ENCODE measurements at places on chromosomes 1 and 21.

- no peak for DNase-seq
Measured at GRCh38 chr1:172268237-172268636, 152.2 kb upstream of the C1orf105 start.

DNA sequence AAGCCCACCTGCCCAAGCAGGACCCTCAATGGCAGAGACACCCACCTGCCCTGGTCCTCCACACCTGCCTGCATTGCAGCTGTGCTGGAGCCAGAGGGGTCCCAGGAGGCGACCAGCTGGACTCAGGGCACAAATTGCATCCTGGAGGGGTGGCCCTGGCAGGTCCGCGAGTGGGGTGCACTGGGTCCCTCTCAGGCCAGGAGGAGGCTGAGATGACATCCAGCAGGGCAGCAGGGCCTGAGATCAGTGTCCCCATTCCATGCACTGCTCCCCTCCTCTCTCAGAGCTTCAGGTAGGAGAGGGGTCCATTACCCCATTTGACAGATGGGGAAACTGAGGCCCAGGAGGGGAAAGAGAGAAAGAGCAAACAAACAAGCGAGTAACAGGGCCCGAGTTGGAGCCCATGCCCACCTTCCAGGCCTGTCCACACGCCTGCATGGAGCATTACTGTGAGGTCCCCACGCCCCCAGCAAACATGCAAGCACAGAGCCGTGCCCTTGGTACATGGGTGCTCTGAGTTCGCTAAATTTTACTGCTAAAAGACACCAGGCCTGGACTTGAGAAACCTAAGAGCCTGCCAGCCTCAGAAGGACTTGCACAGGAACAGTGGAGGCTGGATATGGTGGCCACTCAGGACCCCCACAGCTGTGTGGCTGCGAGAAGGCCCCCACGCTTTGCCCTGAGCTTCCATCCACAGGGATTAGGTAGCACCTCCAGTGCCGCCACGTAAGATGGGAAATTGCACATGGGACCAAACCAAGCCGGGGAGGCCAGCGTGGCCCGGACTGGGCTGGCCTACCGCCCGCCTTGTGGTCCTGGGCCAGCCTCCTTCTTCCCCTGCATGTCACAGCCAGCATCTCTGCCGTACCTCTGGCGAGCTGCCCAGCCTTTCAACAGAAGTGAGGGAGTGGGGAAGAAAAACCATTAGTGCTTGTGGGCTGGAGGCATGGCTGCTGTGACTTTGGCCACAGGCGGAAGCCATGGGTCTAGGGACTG, 7.4 kb downstream of the WNT3A start:
- no peak for DNase-seq

GRCh38 chr1:32759997-32760623, 57.0 kb downstream of the YARS1 start:
- DNase-seq, result no peak

DNA sequence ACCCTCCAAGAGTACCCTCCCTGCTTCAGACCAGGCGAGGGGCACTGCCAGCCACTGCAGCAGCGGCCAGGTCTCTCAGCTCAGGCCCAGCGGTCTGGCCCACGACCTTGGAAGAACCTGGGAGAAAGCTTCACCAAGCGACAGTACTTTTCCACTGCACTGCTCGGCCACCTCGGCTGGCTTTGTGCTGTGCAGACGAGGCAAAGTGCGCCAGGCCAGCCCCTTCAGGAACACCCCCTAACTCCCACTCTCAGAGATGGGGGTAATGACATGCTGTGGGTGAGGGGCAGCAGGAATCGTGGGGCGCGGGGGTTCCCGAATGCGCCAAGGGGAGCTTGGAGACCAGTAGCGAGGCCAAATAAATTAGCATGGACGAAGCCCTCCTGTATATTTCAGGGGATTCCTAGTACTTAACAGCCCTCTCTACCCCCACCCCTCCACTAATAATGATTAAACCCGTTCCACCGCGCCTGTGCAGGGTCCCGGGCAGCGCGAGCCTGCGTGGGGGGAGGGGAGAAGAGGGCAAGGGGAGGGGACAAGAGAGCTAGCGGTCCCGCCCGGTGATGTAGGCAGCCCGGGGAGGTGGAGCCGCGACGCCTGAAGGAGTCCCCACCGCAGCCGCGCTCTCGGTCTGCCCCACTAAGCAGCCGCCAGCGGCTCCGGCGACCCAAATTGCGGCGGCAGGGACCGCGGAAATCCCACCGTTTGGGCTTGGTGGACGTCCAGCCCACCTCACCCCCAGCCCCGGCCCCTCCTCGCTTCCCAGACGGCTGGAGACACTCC, at the start of gene FAM43B:
TSS of gene FAM43B (plus strand) at position 629 of the 783 bp plus-strand sequence. CDS start 401 bp downstream, outside the sequence.
- no peak for DNase-seq

- DNase-seq, result no peak
Measured at GRCh38 chr1:199161319-199161680, 522.5 kb downstream of the PTPRC start.

GRCh38 chr1:168613038-168613451, 36.6 kb downstream of the XCL1 start:
- DNase-seq, result no peak

DNA sequence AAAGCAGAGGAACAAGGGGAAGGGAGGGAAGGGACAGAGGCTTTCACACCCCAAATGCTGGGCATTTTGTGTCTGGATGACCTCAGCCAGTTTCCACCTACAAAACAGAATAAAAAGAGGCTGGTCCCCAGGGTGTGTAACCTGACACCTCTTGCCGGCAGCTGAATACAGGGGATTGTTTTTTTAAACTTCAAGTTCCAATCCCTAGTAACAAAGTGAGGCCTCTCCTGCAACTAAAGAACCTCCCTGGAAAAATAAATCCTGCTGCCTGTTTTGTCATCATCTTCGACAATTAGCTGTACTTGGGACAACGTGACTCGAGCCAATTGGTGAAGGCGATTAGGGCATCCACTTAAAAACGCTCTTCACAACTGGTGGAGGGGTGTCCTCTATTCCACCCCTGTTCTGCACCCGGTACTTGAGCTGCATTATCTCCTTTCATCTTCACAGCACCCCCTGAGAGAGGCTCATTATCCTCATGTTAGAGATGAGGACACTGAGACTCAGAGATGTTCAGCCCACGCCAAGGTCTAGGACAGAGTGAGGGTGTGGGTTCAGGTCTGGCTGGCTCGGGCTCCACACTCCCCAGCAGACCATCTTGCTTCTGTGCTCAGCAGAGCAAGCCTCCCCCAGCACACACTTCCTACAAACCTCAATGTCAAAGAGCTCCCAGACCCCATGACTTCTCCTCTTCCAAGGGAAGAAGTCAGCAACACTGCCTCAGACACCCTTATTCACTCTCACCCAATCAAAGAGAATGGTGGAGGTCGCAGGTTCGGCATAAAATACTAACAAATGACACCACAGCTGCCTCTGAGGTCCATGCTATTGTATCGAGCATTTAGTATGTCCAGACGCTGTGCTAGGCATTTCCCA, 15.2 kb downstream of the ITPKB start:
- DNase-seq, result no peak

GRCh38 chr1:223421676-223422075, 28.5 kb downstream of the CCDC185 start:
- no peak for DNase-seq

DNA sequence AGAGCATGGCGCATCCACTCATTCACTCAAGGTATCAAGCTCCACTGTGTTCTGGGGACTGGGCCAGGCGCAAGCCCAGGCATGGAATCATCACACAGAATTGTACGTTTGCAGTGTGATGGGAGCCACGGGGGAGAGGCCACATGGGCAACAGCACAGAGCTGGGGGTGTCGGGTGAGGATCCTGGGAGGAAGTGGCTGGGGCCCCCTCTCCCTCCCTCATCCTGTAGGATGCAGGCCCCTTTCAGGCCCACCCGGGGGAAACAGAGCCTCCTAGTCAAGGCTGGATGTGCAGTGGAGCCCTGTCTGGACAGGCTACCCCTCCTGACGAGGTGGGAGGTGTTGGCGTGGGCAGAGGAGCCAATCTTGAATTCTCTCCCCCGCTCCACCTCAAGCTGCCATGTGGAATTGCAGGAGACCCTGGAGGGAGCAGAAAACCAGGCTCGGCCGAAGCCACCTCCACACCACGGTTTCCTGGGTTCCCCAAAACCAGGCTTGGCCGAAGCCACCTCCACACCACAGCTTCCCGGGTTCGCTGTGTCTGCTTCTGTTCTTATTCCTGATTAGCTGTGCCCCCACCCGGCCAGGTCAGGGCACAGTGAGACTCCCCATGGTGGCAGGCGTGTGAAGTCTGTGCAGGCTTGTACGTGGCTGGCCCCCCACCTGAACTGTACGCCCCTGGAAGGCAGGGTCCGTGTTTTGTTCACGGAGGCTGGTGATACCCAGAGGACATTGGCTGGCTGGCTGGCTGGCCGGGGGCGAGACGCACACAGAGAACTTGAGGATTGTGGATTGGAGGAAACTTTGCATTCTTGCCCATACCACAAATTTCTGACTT, 4.2 kb upstream of the C1orf174 start:
- no peak for DNase-seq

GRCh38 chr1:201902198-201902597, 13.5 kb downstream of the SHISA4 start:
- DNase-seq, result no peak

DNA sequence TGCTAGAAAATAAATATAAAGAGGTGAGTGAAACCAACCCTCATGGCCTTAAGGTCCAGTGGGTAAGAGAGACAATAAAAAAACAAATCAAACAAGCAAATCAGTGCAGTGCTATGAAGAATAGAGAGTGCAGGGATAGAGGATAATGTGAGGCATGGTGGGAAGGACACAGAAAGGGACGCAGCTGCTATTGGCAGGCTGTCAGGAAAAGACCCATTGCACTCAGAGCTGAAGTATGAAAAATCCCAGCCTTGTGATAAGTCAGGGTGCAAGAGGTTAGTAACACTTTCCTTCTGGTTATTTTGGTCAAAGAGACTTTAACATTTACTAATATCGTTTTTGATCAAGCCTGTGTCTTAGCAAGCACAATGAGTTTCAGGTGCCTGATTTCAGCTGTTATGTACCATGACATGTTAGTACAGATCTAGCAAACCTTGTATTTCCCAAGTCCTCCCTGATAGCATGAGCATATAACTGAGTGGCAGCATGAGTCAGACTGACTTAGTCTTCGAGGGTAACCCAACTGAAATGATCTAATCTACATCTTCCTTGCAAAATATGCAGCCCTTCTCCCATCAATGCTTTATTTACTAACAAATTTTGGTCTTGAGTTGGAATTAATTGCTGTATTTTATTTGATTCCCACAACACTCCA, 31.7 kb downstream of the CHML start:
- DNase-seq, result no peak

DNA sequence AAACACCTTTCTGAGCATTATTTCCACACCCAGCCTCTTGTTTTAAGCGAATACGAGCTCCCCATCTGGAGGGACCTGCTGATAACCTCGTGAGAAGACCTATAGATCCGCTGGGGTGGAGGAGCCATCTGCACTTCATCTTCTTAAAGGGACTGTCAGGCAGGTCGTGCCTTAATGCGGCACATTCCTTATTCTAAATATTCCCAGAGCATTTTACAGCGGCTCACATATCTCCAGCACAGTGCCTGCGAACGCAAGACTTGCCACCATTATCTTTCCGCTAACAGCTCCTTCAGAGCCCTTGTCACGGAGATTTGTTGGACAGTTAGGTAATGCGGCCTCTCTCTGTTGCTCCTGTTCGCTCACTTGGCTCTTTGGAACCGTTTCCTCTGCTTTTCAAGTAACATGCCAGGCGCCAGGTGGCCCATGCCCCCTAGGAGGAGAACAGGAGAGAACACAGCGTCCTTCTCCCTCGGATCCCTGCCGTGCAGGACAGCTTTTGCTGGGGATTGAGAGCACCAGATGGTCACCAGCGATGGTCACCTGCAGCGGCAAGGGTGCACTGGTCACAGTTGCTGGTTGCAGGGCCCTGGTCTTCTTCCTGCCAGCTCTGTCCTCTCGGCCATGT, 162.4 kb downstream of the PGBD5 start:
- no peak for DNase-seq

- no peak for DNase-seq
Measured at GRCh38 chr21:14878971-14879370, 185.8 kb downstream of the NRIP1 start.

GRCh38 chr1:222454186-222454585, 93.7 kb downstream of the HHIPL2 start:
- no peak for DNase-seq

- DNase-seq, result no peak
Measured at GRCh38 chr1:42933060-42933586, 25.5 kb downstream of the SLC2A1 start.

GRCh38 chr1:8381618-8382017, 63.7 kb downstream of the SLC45A1 start:
- DNase-seq, result no peak

GRCh38 chr1:196372896-196373536, 235.2 kb downstream of the KCNT2 start:
- DNase-seq, result peak; percentile 26

- DNase-seq, result no peak
Measured at GRCh38 chr1:214404571-214405213, 123.7 kb downstream of the SMYD2 start.

GRCh38 chr21:31558189-31558961, 101.1 kb upstream of the SOD1 start:
- DNase-seq, result peak; percentile 36
